ENCODE measurements at places on chromosomes 3 and 15.

DNA sequence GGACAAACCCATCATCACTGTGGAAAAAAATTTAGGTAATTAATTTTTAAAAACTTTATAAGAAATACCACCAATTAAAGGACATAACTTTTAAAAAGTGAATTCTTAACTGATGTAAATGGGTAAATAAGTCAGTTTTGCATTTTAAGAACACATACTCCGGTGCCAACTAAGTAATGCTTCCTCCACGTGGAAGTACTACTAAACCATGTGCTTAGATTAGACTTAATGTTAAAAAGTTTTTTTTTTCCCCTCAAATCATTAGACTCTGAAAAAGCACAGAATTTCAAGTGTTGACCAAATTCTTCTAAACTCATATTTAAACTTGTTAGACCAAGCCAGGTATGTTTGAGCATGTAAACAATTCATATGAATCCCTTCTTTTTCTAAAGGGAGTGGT is 242.0 kb downstream of the NFKBIZ start:
- no peak for DNase-seq

GRCh38 chr15:33328106-33328505 is 17.3 kb downstream of the RYR3 start:
- DNase-seq, result no peak

GRCh38 chr3:59733041-59733809 is 683.4 kb upstream of the CFAP20DC start:
- no peak for DNase-seq

- DNase-seq, result peak; percentile 86
Observed at GRCh38 chr3:172673210-172673679, 37.6 kb downstream of the NCEH1 start.

GRCh38 chr15:91469632-91470567 is 369.8 kb downstream of the SV2B start:
- DNase-seq, result no peak

DNA sequence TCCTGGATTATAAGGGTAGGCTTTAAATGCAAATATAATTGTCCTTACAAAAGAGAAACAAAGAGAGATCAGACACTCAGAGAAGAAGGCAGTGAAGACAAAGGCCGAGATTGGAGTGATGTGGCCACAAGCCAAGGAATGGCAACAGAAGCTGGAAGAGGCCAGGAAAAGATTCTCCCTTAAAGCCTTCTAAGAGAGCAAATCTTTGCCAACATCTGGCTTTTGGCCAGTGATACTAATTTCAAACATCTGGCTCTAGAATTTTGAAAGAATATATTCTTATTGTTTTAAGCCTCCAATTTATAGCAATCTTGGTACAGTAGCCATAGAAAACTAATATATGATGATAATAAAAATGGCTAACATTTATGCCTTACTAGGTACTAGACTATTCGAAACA is 615.8 kb upstream of the ZNF385D start:
- no peak for DNase-seq

- peak; percentile 1 for DNase-seq
Observed at GRCh38 chr3:7657214-7658112, 796.5 kb downstream of the GRM7 start.

- no peak for DNase-seq
Observed at GRCh38 chr15:40767838-40768500, 1.8 kb upstream of the C15orf62 start.

GRCh38 chr15:56244038-56244810 is 545 bp upstream of the RFX7 start:
- DNase-seq, result peak; percentile 80

DNA sequence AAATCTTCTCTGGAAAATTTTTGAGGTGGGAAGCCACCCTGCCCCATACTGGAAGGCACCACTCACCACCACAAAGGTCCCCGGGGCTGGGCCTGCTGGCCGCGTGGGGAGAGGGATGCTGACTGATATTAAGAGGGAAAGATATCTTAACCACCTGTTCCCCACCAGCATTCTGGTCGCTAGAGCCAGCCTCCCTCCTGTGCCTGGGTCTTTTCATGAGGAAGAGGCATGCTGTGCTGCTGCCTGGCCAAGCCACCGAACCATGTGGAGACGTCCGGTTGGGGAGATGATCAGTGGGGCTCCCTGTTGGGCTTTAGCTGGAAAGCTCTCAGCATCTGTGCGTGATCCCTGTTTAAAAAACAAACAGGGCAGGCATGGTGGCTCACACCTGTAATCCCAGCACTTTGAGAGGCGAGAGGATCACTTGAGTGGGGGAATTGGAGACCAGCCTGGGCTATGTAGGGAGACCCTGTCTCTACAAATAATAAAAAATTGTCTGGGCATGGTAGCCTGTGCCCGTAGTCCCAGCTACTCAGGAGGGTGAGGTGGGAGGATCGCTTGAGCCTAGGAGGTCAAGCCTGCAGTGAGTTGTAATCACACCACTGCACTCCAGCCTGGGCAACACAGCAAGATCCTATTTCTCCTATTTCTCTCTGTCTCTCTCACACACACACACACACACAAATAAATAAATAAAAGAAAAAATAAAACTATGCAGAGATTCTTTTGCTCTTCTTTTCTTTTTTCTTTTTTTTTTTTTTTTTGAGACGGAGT is 1.0 kb downstream of the KLHL18 start:
- peak; percentile 44 for DNase-seq

DNA sequence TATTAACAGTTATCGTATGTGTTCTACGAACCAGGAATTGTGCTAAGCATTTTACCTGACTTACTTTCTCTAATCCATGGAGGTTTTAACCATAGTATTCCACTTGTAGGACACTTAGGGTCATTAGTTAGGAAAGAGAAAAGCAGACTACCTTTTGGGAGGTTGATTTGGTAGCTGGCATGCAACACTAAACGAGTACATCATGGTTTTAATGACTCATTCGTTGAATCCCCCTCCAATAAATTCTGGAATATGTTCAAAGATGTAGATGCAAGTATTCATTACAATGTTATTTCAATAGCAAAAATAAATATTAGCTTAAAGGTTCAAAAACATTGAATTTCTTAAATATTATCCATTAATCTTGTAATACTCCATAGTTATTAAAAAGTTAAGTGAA is 162.5 kb downstream of the FMN1 start:
- DNase-seq, result no peak

- no peak for DNase-seq
Observed at GRCh38 chr3:61454006-61454585, 107.3 kb upstream of the PTPRG start.

DNA sequence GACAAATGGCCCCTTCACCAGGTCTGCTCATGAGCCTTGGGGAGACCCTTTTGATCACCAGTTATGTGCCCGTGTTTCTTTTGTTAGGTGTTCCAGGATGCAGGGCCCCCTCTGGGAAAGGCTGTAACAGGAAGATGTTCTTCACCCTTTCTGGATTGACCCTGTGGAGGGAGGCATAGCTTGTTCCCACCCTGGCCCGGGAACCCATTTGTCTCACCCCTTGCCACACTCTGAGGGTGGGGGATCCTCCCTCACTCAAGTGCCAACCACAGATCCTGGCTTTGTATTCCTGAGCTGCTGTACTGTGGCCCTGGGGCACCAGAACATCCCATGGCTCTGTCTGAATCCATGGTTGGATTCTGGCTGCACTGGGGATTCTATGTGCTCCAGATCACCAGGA is 18.9 kb downstream of the IL16 start:
- DNase-seq, result no peak

GRCh38 chr3:43885908-43886618 is 195.3 kb downstream of the ABHD5 start:
- no peak for DNase-seq

GRCh38 chr3:139441656-139442055 is 34.7 kb downstream of the RBP2 start:
- no peak for DNase-seq

DNA sequence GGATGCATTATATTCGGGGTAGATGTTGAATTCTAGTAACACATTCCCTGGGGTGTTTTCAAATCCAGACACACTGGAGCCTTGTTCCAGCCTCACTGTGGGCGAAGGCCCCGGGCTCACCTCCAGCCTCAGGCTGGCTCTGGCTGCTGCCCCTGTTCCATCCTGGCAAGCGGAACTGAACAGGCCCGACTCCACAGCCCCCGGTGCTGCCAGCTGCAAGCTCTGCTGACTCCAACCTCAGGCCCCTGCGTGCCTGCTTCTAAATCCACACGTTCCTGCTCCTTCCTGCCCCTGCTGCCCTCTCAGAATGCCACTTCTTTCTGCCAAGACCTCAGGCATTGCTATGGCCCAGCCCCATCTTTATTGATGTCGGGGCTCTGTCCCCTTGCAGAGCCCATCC is 90.6 kb downstream of the LIPC start:
- no peak for DNase-seq

DNA sequence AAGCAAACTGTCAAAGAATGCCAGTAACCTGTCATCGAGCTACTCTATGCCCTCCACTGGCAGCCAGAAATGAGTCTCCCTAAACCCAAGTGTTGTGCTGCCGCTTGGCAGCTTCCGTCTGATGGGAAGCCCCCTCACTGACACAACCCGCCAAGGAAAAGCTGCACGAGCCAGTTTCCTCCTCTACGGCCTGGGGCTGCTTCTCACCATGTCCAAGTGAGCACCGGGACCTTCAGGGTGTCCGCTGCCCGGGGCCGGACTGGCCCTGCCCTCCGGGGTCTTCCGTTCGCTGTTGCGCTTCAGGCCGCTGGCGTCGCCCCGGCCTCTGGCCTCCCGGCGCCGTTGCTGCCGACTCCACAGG is 490 bp downstream of the TOMM70 start:
- DNase-seq, result no peak

DNA sequence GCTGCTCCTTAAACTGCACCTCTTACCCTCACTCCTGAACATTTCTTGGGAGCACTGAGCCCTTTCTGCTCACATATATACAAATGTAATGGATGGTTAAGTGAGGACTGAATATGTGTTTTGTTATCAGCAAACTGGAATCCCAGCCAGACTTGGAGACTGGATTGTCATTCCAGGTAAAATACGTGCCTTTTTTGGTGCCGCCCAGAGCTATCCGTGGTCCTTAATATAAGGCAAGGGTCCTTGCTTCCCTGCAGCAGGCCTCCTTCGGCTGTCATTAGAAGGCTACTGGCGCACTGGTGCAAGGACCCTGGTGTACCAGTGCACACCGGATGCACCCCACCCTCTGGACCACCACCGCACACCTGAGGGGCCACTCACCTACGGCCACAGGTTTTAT is 1.1 kb upstream of the GABRB3 start:
- no peak for DNase-seq

GRCh38 chr3:119579366-119580066 is at the start of gene ADPRH:
TSS of gene ADPRH (plus strand) at chr3:119579492. CDS start at chr3:119582170, 2,678 bp downstream.
- DNase-seq, result peak; percentile 72

GRCh38 chr3:87780811-87781210 is 278.0 kb downstream of the CGGBP1 start:
- DNase-seq, result no peak

- DNase-seq, result no peak
Observed at GRCh38 chr3:112137781-112138180, 4.7 kb upstream of the GCSAM start.

- no peak for DNase-seq
Observed at GRCh38 chr3:132407025-132407424, 10.3 kb upstream of the DNAJC13 start.

DNA sequence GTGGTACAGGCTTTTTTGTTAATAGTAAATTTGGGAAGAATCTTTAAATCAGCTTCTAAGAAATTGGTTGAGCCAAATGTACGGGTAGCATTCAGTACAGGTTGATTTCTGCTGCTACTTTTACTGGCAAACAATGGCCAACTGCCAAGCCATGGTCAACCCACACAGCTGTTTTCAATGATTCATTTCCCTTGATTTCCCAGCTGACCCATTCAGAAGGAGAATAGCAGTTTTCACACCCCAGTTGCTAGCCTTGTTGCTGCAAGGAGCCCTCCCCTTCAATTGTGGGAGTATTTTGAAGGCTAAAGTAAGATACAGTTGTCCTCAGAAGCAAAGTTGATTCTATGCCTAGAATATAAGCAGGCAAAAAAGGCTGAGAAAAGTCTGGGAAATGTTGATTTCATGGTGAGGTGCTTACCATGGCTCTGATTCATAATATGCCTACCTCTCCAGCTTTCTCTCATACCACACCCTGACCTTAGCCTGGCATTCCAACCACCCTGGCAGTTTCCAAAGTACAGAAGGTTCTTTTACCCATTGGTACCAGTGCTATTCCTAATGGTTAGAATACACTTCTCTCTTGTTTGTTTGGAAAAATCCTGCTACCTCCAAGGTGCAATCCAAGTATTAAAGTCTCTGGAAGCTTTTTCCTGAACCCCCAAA is 320.3 kb upstream of the TGFBR2 start:
- DNase-seq, result peak; percentile 98

- DNase-seq, result no peak
Observed at GRCh38 chr3:119588112-119588511, 8.8 kb downstream of the ADPRH start.

DNA sequence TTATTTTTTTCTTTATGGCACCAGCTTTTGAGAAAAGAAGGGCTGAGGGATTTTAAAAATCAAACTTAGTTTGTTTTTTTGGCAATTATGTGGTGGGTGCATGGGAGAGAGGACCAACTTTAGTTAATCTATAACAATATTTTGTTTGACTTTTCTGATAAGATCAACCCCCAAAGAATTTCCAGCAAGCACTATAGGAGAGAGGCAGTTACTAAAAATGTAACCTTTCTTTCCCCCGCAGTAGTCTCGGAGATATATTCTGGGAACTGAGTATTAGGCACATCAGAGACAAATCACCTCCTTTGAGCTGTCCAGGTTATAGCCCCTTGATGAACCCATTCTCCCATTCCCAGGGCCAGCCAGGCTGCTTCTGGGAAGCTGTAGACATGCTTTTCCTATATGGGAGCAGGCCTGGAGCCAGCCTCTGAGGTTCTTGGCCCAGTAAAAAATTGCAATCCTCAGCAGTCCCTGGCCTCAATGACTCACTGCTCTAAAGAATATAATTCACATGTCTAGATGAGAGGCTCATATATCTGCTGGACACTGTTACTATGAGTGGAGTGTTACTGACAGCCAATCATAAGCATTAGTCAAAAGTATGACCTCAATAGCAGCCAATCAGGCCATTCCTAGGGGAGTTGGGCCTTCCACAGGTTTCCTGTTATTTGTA is 138.3 kb upstream of the AGBL1 start:
- DNase-seq, result peak; percentile 1

- DNase-seq, result no peak
Observed at GRCh38 chr15:33586786-33587697, 276.3 kb downstream of the RYR3 start.

DNA sequence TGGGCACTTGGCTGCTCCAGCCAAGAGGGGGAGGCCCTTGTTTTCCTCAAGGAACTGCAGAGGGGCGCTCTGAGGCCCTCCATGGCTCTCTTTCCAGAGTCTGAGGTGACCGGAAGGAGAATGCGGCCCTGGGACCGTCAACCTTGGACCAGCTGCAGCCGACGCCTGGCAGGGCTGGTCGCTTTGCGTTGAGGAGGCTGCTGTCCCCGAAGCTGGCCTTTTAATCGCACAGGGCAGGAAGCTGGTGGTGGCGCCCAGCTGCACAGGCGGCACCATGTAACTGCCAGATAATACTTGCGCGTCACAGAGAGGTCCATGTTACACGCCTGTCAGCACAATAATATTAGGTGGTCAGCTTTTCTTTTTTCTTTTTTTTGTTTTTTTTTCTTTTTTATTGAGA is 875 bp upstream of the HLTF start:
- no peak for DNase-seq

GRCh38 chr3:124492824-124493223 is 237.4 kb upstream of the UMPS start:
- peak; percentile 27 for DNase-seq

- no peak for DNase-seq
Observed at GRCh38 chr3:84194029-84194428, 764.8 kb upstream of the CADM2 start.

Measured in choroid plexus epithelial cell (primary cell).